HS-5 (cell line): ENCODE measurements at places on chromosomes 16 and 17.

DNA sequence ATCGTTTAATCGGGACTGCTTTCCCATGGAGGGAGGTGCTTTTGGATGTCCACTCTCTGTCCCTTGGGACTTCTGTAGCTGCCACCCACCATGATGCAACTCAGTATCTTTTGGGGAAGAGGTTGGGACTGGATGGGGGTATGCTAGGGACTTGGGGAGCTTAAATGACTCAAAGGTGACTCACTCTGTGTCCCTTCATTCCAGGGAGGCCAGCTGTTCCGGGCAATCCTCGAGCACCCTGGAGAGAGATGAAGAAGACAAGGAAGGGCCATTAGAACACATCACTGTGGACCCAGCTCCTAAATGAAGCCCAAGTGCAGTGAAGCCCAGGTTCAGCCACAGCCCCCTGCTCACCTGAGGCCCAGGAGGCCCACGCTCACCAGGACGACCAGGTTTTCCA is 4.6 kb downstream of the COL1A1 start:
- no peak for DNase-seq

DNA sequence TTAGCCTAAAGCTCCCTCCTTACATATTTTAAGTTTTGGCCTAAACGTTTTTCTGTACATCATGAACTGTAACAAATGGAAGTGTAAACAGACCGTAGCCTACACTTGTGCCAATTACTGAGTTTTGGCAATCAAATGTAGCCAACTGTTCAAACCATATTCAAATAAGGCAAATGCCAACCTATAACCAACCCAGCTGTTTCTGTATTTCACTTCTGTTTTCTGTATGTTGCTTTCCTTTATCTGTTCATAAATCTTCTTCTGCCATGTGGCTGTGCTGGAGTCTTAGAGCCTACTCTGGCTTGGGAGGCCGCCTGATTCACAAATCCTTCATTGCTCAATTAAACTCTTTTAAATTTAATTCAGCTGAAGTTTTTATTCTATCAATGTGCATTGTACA is 6.9 kb upstream of the C16orf78 start:
- DNase-seq = no peak

DNA sequence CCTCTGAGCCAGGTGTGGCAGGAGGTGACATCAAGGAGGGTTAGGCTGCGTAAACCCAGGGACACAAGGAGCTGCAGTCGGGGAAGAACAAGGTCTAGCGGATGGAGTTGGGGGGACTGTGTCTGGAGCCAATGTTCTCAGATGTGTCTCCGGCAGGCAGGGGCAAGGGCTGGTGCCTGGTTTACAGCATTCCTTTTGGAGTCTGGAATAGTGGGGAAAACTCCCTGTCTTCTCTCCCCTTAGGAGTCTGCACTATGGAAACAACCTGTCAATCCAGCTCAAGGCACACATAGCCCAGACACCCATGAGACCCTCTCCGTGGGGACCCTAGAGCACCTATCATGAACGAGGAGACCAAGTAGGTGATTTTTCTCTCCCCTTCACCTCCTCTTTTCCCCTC is 27.5 kb downstream of the NLRC5 start:
- DNase-seq = no peak

- DNase-seq = no peak
These were observed 15.4 kb downstream of the SCO1 start for GRCh38 chr17:10681866-10682446.

DNA sequence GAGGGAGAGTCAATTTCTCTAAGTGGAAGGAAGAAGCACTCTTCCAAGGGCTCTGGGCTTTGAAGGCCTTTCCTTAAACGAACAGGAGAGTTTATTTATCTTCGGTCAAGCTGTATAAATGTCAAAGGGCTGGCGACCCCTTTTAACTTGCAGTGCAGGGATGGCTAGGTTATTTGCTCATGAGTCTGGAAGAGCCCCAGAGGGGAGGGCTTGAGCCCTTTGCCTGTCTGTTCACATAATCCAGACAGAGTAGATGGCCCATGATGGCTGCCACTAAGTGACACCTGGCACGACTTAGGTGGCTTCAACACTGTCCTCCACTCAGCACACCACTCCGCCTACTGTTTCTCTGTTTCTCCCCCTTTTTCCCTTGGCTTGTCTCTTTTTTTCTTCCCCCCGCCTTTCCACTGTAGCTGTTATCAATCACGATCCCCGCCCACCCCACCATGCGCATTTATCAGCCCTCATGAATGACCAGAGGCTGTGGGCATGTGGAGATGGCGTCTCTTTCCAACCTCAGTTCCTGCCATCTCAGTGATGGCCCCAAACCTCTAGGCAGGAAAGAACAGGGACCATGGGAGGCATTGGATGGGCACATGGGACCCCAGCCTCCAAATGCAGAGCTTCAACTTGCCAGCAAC is 408.7 kb upstream of the TNRC6C start:
- DNase-seq = no peak

GRCh38 chr17:7081341-7082062 is 1.5 kb upstream of the CLEC10A start:
- DNase-seq = no peak

- DNase-seq = no peak
These were observed 18.0 kb downstream of the C16orf87 start for GRCh38 chr16:46812781-46813540.

DNA sequence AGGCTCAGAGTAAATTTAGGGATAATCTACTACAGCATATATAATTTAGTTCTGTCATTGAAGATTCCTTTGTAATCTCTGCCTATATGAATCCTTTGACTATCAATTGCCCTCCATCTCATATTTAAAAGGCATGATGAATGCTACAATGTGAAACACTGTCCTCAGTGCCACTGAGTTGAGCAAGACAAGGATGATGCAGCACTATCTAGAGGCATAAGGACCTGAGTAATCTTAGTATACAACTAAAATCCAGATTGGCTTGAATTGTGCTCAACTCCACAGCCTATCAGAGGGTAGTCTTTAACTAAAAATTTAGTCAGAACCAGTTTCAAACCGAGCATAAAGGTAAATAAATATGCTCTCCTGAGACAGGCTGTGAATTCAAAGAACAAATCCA is 11.6 kb upstream of the STRADA start:
- DNase-seq = no peak

DNA sequence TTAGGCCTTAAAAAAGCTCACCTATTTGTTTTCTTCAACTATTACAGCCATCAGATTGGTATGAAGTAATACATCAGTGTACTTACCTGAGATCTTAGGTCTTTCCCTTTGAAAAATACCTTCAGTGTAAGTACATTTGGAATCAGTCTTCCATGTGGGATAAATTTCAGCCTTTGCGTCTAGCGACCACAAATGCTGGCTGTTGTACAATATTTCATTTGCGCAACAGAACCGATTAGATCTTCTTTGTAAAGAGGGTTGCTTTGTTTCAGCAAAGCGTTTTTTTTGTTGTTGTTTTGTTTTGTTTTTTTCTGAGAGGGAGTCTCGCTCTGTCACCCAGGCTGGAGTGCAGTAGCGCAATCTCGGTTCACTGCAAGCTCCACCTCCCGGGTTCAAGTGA is 394.0 kb downstream of the CPPED1 start:
- no peak for DNase-seq

- no peak for DNase-seq
These were observed 21.7 kb upstream of the PAFAH1B1 start for GRCh38 chr17:2571523-2572303.

DNA sequence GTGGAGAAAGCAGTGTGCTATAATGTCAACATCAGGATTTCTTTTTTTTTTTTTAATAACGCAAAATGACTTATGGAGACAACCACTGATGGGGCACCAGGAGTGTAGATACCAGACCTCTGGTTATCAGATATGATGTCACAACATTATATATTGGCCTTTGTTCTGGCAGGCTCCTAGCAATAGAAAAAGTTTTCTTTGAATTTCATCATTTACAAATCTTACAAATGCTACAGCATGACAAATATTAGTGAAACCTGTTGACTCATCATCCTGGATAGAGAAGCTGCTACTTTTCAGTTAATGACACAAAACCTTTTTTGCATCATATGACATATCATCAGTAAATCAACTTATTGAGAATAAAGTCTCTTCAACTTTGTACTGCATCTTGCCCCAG is 6.1 kb downstream of the THUMPD1 start:
- DNase-seq = no peak

- DNase-seq = no peak
These were observed 154.5 kb downstream of the CBLN1 start for GRCh38 chr16:49127103-49127502.

- DNase-seq = no peak
These were observed 15.6 kb downstream of the SLC7A6 start for GRCh38 chr16:68279726-68280558.

- DNase-seq = no peak
These were observed at the start of gene PRSS53 for GRCh38 chr16:31088459-31089183. Gene PRSS53 (minus strand): TSS chr16:31088943. CDS start chr16:31088809, 134 bp downstream.

DNA sequence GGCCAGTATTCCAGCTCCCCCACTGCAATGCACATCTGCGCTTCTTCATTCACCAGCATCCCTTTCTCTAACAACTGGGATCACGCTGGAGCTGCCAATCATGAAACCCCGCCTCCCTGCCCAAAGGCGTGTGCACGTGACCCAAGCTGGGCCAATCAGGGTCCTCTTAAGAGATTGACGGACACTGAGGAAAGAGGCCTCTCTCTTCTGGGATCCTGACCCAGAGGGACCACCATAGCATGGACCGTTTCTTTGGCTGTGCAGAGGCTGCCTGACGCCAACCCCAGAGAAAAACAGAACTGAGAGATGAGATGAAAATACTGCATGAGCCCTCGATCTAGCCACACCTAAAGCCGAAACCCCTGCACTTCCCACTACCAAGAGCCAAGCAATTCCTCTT is 32.0 kb downstream of the COTL1 start:
- no peak for DNase-seq

DNA sequence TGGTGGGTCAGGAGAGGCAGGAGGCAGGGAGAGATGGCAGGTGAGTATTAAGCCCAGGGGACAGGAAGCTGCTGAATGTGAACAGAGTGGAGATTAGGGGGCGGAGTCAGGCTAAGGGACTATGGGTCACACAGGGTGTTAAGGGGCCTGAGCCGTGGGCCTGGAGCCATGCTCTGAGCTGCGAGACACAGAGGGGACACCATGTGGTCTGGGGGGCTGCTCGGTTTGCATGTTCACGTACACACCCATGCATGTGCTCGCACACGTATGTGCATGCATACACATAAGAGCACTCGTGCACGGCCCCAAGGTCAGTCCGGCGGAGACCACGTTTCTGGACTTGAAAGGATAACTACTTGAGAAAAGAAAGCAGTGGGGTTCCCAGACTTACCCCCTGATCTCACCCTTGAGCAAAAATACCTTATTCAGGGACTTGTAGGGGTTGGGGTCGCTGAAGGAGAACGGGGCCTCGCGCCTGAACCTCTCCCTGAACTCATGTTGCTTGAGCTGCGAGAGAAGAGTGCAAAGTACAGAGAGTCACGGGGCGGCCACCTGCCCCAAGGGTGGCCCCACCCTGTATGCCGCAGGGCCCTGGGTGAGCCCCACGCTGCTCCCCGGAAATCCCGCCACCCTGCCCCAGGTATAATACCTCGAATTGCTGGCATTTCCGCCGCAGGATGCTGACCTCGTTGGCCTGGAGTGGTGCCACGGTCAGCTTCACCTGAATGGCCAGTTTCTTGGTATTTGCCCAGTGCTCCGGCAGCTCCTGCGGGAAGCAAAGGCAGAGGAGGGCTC is 50.8 kb downstream of the DNAH17 start:
- no peak for DNase-seq

DNA sequence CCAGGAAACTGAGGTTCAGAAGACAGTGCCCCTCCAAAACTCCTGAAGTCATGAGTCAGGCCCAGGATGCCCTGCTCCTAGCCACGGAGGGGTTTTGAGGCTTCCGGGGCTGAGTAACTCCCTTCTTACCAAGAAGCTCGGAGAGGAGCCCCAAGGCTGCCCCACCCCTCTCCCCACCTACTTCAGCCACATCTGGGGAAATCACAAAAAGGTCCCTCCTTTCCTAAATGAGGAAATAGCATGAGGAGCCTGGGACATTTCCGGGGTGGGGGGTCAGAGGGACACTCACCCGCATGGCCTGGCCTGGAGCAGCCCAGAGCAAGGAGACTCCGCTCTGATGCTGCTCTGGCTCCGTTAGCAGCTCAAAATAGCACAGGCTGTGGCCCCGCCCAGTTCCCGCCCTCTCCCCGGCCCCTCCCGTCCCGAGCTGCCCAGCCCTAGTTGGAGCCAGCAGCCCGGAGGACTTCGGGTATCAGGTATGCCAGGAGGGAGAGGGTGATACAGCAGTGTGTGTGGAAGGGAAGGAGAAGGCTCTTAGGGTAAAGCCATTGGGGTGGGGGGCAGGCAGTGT is 40.1 kb downstream of the MYO18A start:
- no peak for DNase-seq

DNA sequence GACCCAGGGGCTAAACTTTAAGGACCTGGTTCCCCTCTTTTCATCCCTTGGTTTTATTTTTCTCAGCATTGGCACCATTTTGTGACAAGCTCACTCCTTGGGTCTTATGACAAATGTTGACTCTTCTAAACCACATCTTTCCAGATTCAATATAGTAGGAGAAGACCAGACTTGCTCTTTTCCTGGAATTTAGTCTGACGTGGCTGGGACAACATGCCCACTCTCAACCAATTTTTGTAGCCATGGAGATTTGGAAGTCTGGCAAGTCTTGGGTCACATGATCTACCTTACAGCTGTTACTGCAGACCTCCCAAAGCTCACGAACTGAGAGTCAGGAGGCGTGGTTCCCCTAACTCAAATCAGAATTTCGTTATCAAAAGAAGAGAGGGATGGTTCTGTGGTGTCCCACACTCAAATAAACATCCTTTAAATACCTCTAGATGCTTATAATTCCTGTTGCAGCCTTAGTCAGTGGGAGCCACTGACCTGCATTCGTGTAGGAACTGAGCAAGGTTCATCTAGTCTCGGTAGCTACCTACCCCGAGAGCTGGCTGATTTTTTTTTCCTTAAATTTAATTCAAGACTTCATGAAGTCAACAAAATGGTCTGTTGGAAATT is 683.5 kb downstream of the MAF start:
- no peak for DNase-seq

DNA sequence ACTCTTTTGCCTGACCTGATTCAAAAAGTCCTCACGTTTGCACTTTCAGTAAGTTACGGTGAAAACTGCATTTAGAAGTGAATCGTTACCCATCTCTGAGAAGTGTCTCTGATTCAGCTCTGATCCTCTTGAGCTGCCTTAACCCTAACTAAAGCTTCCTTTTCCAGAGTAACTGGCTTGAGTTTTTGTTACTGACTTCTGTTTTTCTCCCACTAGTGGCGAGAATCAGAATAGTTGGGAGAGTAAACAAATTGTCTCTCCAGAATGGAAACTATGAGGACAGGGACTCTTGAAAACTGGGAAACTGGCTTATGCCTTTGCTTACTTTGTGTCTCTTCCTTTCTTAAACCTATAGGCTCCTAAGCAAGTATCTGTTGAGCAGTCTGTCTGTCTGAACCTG is 31.3 kb upstream of the KPNB1 start:
- no peak for DNase-seq

- DNase-seq = no peak
These were observed at the start of the genes ABI3 and GNGT2 for GRCh38 chr17:49210158-49211029. Gene ABI3 (plus strand): TSS chr17:49210707. CDS start chr17:49210725, 18 bp downstream. Gene GNGT2 (minus strand): TSS chr17:49210574. CDS start chr17:49207422, 3,152 bp downstream.
